ENCODE measurements at places on chromosomes 4 and X.

- DNase-seq = peak; percentile 34
Measured at GRCh38 chr4:139416073-139416673, 37.7 kb upstream of the RAB33B start.

DNA sequence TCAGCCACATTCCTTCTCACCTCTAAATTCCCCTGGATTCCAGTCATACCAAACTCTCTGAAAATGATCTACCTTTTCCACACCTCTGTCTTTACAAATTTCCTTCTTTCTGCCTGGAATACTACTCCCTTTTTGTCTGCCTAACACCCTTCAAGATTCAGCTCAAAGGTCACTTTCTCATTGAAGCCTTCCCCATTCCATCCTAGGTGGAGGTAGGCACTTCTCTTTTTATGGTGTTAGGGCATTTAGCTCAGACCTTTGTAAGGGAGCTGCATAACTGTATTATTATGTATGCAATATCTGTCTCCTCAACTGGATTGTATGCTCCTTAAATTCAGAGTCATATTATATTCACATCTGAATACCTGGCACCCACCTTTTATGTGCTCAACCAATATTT is 137.7 kb downstream of the RCHY1 start:
- no peak for DNase-seq

DNA sequence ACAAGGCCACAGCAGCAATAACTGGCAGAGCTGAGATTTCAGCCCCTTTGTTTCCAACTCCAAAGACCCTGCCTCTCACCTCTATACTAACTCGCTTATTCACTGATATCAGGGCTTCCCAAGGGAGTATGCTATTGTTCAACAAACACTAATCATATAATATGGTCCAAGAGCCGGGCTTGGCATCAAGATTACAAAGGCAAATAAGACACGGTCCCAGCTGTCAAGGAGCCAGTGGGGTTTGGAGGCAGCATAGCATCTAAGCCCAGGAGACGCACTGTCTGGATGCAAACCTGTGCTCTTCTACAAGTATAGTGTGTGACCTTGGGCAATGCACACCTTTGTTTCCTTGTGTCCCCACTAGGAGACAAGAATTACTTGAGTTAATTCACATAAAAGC is 28.7 kb downstream of the PAPSS1 start:
- no peak for DNase-seq

DNA sequence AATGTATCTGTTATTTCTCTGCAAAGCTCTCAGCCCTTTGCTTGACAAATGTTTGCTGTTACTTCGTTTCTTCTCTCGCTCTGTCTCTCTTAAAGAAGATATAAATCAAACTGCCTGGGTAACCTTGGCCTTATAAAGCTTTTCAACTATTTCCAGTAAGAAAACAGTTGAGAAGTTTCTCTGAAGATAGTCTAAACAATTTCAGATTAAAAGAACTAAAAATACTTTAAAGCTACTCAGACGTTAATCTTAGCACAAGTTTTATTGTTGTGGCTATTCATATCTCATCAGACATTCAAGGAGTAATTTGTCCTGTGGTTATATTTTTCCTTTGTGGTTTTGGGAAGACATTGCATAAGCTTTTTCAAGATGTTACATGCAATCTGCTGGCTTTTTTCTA is 22.6 kb downstream of the HOPX start:
- no peak for DNase-seq

DNA sequence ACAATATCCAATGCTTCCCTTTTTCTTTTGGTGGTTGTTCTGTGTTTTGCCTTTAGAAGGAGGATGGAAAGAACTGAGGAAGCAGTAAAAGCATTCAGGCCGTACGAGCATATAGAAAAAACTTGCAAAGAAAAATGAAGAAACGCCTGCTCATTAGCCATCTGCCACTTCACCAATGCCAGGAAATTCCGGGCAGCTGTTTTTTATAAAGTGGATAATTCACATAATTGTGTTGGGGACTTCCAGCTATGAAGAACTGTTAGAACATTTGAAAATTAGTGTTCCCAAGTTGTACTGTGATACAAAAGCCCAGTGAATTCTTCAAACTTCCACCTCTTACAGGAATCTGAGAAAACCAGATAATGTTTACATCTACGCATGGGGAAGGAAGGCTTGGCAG is 11.7 kb downstream of the RELL1 start:
- no peak for DNase-seq

GRCh38 chrX:40952855-40953254 is 132.4 kb upstream of the USP9X start:
- no peak for DNase-seq

DNA sequence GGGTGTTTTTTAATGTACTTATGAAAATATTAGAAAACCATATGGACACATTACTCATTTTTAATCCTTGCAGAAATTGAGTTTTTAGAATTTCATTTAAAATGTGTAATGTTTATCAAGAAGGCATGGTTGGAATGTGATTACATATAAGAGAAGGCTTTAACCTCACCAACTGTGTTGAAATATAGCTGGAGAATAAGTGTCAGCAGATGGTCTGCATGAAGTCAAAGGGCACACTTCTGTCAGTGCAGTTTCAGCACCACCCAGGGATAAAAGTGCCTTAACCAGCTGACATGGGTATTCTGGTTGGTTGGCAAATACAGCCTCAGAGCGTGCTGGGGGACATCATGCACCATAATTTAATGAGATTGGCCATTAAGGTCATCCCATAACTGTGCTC is 21.2 kb upstream of the ANTXR2 start:
- DNase-seq = no peak

DNA sequence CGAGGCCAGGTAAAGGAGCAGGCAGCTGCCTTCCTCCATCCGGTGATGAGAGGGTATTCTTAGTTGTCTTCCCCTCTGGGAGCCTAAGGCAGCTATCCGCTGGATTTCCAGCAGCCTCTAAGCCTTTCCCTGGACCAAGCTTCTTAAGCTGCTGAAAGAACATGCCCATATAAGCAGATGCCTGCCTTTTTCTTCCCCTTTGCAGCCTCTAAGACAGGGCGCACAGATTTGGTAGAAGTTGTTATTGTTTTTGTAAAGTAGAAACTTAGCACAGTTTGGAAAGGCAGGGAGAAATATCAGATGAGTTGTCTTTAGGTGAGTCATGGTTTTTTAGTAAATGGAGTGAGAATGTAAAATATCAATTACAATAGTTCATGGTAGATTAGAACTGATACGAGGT is 210.8 kb downstream of the ARHGAP10 start:
- DNase-seq = no peak

Data from cerebellum (tissue), 4 donors.